ENCODE measurements at places on chromosomes 1 and 21.

DNA sequence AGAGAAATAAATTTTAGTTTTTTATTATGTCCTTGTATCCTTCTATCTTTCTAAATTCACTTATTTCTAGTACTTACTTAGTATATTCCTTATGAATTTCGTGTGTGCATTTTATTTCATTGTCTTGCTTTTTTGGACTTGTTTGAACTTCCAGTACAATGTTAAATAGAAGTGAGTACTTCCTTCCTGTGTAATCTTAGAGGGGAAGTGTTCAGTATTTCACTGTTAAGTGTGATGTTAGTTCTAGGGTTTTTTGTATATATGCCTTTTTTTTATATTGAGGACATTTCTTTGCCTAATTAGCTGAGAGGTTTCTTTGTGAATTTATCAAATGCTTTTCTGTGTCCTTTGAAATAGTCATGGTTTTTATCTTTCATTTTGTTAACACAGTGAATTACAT, 10.7 kb downstream of the LYPLAL1 start:
- no peak for DNase-seq

- no peak for DNase-seq
Observed at GRCh38 chr21:28436286-28436932, 556.3 kb downstream of the LTN1 start.

- DNase-seq: no peak
Observed at GRCh38 chr1:240149484-240150094, 57.9 kb downstream of the FMN2 start.

DNA sequence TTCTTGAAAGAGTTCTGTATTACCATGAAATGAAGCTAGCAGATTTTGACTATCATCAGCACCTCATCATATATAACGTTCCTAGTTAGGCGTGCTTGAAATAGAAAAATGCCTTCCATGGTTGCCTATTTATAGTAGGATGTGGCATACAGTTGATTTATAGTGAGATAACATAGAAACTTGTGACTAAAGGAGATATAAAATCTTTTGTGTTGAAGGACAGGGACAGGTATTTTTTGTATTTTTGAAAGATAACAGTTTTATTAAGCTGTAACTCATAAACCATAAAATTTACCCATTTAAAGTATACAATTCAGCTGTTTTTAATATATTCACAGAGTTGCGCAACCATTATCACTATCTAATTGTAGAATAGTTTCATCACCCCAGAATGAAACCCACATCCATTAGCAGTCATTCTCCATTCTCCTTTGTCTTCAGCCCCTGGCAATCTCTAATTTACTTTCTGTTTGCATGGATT, 19.3 kb downstream of the SPEN start:
- DNase-seq: no peak

DNA sequence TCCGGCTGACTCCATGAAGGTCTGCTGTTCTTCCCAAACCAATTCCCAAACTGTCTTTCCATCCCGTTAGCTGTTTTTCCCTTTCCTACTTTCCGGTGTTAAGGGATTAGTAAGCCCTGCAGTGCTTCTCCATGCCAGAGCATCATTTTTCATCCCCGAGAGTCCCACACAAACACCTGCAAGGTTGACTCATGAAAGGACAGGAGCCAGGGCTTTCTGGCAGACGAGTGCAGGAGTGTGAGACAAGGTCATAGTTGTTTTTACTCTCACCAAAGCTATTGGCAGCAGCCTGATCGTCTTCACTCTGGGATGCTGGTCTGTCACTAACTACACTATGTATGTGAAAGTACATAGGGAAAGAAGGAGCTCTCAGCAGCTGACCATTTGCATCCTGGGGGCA, 10.2 kb upstream of the BECN2 start:
- DNase-seq: no peak

GRCh38 chr1:113745425-113745824, 13.9 kb downstream of the PHTF1 start:
- no peak for DNase-seq
